ENCODE measurements at places on chromosomes 2 and 18.

DNA sequence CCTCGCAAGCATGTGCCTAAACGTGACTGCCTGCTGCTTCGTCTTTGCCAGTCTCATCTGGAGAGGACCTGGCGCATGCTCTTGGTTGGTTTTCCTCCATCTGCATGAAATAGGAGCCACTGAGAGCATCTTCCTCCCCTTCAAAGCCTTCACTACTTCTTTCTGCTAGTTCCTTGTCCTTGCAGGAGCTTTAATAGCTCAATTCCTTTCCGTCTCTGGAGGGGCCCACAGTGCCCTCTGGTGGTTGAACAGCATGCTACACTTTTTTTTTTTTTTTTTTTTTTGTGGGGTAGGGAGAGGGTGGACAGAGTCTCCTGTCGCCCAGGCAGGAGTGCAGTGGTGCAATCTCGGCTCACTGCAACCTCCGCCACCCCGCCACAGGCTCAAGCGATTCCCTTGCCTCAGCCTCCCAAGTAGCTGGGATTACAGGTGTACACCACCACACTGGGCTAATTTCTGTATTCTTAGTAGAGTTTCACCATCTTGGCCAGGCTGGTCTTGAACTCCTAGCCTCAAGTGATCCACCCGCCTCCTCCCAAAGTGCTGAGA is 59.6 kb downstream of the SP110 start:
- peak; percentile 8 for DNase-seq

GRCh38 chr2:241136661-241137260 is 12.5 kb downstream of the PASK start:
- no peak for DNase-seq

DNA sequence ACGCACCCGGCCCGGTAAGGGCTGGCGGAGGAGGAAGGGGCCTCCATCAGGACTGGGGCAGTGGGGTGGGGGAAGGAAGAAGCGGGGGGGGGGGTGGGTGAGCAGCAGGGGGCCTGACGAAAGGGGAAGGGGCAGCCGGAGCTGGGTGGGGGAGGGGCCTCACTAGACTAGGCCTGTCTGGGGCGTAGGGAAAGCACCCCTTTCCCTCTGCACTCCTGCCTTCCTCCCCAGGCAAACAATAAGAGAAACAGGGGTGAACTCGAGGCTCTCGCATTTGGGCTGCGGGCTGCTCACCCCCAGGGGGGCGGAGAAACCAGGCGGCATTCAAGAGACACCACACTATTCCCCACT is 82.7 kb upstream of the POMC start:
- no peak for DNase-seq

DNA sequence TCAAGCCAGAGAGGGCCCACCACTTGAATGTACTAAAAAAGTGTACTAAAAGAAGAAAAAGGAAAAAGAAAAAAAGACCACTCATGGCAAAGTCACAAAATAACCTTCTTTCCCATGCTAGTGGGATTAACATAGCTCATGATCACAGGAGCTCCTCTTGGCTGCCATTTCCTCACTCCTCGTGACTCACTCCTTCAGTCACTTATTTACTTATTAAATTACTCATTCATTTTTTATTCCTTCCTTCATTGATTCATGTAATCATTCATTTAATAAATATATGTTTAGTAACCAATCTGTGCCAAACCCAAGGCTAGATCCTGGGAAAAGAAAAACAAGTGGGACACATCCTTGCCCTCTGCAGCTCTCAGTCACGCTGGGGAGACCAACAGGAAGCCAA is 300.5 kb downstream of the INSIG2 start:
- DNase-seq = no peak

- DNase-seq = no peak
Measured at GRCh38 chr2:68740400-68740914, 5.8 kb downstream of the ARHGAP25 start.

GRCh38 chr2:134433979-134434378 is 180.1 kb downstream of the MGAT5 start:
- no peak for DNase-seq

- no peak for DNase-seq
Measured at GRCh38 chr2:140144611-140145010, 1364.4 kb upstream of the NXPH2 start.

DNA sequence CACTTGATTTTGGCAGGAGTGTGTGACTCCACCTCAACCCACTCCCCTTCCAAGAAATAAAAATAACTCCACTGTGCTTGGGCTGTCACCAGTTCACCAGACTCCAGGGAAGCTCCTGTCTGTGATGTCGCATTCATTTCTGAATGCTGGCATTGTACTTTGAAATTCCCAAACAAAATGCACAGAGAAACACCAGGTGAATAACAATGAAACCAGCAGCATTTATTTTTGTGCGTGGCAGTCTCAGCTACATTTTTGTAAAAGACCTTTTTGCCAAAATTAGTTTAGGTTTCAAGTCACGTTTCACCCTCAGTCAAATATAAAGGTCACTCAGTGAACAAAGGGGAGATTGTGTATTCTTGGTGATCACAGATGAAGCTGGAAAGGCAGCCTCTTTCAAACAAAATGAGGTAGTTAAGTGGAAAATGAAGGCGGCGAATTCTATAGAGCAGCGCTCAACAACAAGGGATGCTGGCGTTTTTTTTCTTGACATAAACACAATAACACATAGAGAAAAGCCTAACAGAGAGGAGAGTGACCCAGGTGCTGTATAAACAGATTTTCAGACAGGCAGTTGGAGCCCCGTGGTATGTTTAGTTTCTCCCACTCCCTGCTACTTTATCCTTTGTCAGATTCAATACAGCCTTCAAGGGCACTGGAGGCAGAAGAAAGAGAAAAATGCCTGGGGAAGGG is 210.3 kb upstream of the GCFC2 start:
- no peak for DNase-seq

DNA sequence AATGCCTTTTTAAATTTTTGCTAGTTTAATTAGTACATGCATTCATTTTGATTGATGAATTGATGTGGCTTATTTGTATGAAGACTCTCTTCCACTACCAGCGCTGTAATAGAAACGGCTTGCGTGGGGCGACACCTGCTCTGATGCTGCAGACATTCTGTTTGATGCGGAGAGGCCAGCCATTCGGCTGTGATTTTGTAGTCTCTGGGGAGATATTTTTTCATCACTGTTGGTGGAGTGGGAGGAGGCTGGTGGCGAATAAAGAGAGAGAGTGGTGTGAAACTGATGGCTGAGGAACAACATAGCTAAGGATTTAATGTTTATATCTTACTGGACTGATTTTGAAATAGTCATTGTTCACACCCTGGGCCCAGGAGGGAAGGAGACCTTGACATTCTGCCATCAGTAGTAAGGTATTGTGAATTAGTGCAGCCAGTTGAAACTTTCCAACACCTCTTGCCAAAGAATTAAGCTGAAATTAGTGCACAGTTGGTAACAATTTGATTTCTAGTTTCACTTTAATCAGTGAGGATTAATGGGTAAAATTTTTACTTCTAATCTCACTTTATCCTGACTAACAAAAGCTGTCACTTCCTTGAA is 224.1 kb downstream of the MTX2 start:
- no peak for DNase-seq

GRCh38 chr18:77668219-77668618 is 418.6 kb downstream of the GALR1 start:
- DNase-seq = no peak

- no peak for DNase-seq
Measured at GRCh38 chr2:162838136-162838497, 450 bp downstream of the KCNH7 start.

DNA sequence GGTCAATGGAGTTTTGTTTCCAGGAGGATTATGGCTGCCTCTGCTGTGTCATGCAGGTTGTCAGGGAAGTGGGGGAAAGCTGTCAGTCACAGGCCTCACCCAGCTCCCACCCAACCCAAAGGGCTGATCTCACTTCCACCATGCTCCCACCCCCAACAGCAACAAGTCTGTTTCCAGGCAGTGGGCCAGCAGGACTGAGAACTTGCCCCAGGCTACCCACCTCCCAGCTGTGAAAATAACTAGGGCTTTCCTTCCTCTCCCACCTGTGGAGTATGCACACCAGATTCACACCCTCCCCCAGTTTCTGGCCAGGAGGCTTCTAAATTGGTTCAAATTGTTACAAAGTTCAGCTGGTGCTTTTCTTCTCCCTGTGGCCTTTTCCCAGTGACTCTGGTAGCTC is 95.6 kb upstream of the ACVR1 start:
- DNase-seq = no peak

GRCh38 chr2:209993968-209994367 is 8.5 kb upstream of the RPE start:
- DNase-seq = no peak

DNA sequence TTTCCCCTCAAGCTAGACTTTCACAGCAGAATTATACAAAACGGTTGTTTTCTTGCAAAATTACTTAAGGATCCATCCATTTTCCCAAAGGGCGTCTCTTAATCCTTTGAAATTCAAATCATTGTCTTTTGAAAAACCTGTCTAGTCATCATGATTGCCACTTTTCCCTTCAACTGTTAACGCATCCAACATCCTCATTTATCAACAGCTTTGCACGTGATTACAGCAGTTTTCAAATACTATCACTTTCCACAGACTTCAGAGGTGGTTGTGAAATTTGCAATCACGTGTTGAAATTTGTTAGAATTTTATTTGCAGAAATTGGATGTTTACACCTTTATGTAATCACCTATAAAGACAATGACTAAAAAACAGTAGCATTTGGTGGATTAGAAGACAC is 304.4 kb upstream of the SLC39A10 start:
- no peak for DNase-seq

- DNase-seq = no peak
Measured at GRCh38 chr2:12303181-12304030, 413.3 kb upstream of the TRIB2 start.

- DNase-seq = no peak
Measured at GRCh38 chr18:34729264-34729663, 19.2 kb downstream of the DTNA start.

GRCh38 chr2:16293398-16293797 is 353.0 kb downstream of the MYCN start:
- no peak for DNase-seq

DNA sequence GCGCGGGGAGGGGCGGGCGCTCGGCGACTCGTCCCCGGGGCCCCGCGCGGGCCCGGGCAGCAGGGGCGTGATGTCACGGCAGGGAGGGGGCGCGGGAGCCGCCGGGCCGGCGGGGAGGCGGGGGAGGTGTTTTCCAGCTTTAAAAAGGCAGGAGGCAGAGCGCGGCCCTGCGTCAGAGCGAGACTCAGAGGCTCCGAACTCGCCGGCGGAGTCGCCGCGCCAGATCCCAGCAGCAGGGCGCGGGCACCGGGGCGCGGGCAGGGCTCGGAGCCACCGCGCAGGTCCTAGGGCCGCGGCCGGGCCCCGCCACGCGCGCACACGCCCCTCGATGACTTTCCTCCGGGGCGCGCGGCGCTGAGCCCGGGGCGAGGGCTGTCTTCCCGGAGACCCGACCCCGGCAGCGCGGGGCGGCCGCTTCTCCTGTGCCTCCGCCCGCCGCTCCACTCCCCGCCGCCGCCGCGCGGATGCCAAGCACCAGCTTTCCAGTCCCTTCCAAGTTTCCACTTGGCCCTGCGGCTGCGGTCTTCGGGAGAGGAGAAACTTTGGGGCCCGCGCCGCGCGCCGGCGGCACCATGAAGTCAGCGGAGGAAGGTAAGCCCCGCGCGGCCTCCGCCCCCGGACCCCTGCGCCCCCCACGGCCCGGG is at the start of gene NFATC1:
Gene NFATC1 (plus strand): TSS at position 170 of the 644 bp plus-strand sequence. CDS start 295 bp downstream, at position 465.
- peak; percentile 64 for DNase-seq

- DNase-seq = no peak
Measured at GRCh38 chr2:128626760-128627511, 308.3 kb upstream of the HS6ST1 start.

GRCh38 chr18:63878925-63879324 is 8.6 kb upstream of the SERPINB2 start:
- DNase-seq = no peak

DNA sequence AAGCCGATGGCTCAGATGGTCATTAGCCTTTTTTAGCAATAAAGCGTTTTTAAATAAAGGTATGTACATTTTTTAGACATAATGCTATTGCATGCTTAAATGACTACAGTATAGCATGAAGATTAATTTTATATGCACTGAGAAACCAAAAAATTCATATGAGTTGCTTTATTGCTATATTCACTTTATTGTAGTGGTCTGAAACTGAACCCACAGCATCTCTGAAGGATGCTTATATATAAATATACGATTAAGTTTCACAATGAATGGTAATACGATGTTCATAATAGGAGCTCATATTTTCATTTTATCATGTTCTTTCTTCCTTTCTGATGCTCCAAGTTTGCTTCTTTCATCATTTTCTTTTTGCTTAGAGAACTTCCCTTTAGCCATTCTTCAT is 132.8 kb downstream of the DNAH6 start:
- DNase-seq = no peak

- no peak for DNase-seq
Measured at GRCh38 chr2:105732101-105732500, 12.6 kb upstream of the NCK2 start.

- DNase-seq = no peak
Measured at GRCh38 chr2:121342751-121343150, 57.7 kb upstream of the TFCP2L1 start.

DNA sequence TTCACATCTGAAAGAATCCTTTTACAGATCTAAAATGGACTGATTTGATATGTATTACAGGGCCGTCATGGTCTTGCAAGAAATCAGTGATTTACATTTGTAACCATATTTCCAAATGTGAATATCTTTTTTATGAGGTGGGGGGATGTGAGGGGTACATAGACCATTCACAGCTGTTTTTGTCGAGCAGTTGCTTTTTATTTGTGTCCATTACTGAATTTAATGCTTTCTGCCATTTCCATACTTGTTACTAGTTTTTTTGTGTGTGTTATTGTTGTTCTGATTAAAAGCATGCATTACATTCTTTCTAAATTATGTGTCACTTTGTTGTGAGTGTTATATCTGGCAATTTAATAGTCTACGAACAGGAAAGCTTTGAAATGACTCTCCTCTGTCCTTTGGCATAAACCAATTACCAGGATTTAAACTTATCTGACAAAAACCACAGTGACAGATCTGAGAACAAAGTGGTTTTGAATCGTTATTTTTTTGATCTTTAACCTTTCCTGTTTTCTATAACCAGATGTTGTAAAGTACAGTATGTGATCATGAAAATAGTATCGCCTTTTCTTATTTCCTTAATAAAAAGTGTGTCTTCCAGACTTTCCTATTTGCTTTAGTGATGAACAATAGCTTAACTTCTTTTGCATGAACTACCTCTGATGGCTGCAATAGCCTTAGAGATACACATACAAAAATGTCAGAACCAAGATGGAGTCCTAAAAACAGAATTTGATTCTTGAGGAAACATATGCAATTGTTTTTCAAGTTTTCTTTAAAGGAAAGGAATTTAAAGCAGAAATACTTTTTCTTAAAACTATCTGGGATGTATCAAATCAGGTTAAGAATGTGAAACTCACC is 354.2 kb upstream of the ACVR2A start:
- no peak for DNase-seq

DNA sequence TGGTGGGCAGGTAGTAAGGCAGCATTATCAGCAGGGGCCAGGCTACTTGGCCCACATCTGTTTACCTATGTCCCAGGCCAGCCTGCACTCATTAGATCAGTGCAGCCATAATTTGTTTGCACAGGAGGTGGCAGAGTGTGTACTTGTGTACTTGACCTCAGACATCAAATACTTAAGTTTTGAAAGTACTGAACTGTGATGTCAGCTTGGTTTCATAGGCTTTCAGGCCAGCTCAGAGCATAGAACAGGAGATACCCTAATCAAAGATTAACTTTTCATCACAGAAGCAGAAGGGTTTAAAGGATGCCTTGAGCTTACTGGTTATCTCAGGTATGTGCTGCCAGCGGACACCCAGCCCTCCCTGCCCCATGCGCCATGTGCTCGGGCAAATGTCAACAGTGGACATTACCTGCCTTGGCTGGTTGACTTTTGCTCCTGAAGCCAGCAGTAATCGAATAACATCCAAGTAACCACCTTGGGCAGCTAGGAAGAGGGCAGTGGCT is 33.2 kb downstream of the ANKRD29 start:
- DNase-seq = no peak
